ENCODE measurements at places on chromosomes 1 and 21.

- no peak for DNase-seq
Observed at GRCh38 chr1:111732718-111733117, 6.5 kb downstream of the INKA2 start.

- DNase-seq = no peak
Observed at GRCh38 chr1:36738245-36738644, 255.5 kb upstream of the CSF3R start.

DNA sequence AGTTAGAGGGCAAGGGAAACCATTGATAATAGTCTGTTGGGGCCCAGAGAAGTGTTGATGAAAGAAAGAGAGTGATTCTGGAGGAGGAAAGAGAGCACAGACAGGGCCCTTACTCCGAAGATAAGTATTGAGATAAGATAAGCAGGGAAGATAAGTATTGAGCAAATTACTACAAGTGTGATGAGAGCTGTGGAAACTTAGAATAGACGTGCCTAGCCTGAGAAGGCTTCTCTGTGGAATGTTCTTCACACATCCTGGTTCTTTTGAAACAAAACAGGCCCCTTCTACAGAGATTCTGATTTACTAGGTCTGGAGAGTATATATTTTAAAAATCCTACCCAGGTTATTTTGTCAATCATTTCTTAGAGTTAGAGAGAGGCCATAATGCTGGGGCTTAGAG lies 26.4 kb downstream of the FNBP1L start:
- no peak for DNase-seq

DNA sequence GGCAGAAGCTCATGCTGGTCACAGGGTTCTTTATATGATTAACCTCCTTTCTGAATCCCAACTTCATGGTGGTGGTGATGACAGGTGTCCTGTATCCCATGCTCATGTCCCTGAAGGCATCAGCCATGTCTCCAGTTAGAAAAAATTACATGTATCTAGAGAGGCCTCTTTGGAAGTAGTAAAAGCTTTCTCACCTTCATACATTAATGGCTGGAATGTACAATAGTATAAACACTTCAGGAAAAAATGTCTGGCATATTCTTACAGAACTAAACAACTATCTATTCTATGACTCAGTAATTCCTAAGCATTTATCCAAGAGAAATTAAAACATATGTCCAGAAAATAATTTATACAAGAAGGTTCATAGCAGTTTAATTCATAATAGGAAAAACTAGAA lies 34.0 kb downstream of the ADAM30 start:
- DNase-seq = no peak

GRCh38 chr1:219323426-219323825 lies 149.7 kb downstream of the LYPLAL1 start:
- DNase-seq = no peak

GRCh38 chr1:46725736-46726108 lies 6.8 kb upstream of the EFCAB14 start:
- DNase-seq = no peak

DNA sequence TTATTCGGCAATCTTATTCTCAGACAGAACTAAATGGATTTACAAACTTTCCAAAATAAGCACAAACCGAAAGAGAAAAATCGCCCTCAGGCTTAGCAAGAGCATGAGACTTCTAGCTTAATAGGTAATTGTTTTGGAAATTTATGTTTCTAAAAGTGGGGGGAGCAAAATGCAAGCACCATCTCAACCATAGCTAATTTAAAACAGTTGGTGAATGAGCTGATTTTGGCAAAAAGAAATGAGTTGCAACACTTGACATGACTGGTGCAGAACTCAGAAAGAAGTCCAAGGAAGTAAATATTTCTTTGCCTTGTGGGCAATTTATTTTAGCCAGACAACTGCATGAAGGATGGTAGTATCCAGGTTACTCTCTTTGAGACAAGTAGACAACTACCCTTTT lies 71.5 kb upstream of the PTGFR start:
- no peak for DNase-seq

GRCh38 chr1:50836117-50836516 lies 124.0 kb downstream of the FAF1 start:
- DNase-seq = no peak

DNA sequence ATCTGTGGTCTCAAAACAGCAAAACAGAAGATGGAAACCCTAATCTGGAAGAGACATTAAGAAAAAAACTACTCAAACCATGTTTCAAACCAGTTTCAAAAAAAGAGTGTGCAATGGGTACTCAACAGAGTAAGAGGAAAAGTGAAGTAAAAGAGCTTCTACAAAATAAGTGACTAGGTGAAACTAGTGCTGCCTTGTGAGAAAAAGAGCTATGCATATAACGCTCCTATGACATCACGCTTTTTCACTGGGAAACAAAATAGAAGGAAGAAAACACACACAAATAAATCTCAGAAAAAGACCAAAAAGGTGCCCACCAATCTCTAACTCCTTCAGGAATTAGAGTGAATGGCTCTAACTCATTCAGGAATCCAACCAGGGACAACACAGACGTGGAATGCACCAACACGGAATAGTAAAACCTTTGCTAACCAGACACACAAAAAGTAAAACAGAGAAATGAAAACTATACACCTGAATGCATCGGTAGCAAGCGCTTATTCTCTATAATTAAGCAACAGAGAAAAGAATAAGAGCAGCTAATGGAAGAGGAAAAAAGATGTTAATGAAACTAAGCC lies 1.3 kb downstream of the FOXJ3 start:
- no peak for DNase-seq

DNA sequence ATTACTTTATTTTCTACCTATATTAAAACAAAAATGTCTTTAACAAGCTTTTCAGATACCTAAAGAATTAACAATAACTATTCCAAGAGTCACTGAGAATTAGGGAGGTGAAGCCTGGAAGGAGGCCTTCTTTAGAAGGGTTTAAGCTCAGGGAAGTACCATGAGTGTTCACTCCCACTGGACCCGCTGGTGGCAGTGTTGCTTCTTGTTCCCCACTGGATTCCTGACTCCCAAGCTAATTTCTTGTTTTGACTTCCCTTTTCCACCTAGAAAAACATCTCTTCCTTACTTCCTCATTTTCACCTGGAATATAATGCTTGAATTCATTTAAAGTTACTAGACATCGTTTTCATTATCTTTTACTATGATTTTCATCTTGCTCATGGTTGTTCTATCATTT lies 264.2 kb downstream of the HMCN1 start:
- no peak for DNase-seq

- no peak for DNase-seq
Observed at GRCh38 chr1:25063591-25064416, 133.7 kb upstream of the RUNX3 start.

GRCh38 chr1:201883786-201884185 lies 4.9 kb upstream of the SHISA4 start:
- no peak for DNase-seq

GRCh38 chr1:181095763-181096184 lies 7.3 kb downstream of the IER5 start:
- DNase-seq = no peak

DNA sequence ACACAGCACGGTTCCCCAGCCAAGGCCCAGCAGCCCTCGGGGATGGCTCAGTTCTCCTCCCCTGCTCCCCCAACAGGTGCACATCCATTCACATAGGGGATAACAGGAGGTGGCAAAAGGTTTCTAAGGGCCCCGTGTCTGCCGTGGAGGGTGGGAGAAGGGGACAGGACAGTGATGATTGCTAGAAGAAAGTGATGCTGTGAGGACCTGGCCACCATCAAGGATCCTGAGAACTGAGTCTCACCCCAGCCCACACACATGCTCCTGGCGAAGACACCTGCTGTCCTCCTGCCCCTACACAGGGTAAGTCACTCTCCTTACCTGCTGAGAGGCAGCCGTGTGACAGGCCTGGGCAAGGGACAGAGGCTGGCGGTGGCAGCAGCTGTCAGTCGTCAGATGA lies 54.5 kb downstream of the GNG4 start:
- DNase-seq = no peak

DNA sequence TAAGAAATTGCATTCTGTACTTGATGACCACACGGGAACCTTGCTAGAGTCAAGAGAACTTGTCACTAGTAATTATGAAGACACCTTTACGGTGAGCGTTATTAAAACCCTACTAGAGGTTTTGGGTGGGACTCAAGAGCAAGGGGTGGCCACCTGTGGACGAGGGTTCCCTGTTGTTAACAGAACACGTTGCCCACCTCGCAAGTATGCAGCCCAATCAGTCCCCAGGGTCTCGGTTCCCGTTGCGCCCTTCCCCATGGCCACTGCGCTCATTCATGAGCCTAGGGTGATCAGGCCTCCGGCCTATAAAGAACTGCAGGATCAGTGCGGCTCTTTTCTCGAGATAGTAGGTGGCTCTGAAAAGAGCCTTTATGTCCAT lies 30.2 kb upstream of the RNF187 start:
- DNase-seq = no peak

- DNase-seq = no peak
Observed at GRCh38 chr1:93440706-93441105, 7.2 kb upstream of the FNBP1L start.

- no peak for DNase-seq
Observed at GRCh38 chr21:41133874-41134522, 34.0 kb upstream of the BACE2 start.

- DNase-seq = no peak
Observed at GRCh38 chr21:42509244-42509643, 4.4 kb upstream of the SLC37A1 start.

DNA sequence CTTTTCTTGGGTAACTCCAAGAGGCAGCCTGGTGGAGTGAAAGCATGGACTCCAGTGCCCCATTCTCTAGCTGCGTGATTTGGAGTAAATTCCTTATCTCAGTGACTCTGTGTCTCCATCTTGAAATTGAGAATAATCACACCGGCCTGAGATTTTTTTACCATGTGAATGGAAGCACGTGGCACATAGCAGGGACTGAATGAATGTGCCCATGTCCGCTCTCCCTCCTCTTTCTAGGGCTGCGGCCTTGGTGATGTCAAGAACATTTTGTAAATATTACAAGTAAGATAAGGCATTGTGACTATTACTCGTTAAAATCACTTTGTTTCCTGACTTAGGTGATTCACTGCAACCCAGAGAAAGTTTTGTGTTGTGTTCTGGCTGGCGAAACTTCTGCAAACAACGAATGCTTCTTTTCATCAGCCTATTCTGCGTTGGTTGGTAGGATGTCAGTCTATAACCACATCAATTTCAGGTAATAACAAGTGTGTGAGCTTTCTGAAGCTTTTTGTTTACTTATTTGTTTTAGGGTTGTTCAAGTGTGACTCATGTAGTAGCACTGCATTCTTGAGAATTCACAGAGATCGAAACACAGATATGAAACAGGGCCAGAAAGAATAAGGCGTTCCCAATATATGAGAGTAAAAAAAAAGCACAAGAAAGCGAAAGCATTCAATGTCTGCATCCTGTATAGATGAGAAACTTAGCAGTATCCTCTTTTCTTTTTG lies 135.7 kb upstream of the SLC45A1 start:
- no peak for DNase-seq

GRCh38 chr1:147622731-147623130 lies 47.6 kb downstream of the ACP6 start:
- DNase-seq = no peak

Measured in hypothalamus (tissue), 51 donors.